ENCODE measurements at places on chromosomes 1 and 21.

- DNase-seq: no peak
Observed at GRCh38 chr1:200983035-200983561, 40.4 kb downstream of the KIF21B start.

DNA sequence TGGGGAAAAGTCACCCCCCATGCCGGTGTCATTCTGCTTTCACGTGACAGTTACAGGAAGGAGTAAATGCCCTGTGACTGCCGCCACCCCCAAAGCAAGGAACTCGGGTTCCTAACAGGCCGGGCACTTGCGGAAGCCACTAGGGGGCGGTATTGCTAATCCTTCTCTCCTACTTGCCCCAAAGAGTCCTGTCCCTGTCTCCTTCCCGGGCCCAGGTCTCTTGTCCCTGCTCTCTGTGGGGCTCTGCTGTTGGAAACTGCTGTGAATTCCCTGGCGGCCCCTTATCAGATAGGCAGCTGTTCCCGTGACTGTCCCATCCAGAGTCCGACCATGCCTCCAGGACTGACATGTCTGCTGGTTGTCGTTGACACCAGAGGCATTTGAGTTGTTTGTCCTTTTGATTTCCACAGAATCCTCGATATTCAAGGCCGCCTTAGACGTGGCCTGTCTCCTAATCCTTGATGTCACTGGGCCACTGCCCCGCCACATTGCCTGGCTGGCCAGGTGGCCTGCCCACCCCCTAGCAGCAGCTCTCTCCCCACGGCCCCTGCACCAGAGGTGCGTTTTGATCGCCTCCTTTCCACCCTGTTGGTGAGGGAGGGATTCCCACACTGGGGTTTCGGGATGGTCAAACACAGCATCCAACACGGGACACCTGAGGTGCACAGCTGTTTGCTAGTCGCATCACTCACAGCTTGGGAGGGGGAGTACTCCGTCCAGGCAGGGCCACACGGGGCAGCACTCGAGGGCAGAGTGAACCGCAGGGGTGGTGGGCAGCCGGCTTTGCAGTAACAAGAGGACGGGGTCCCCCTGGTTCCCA, 37.3 kb downstream of the CHAF1B start:
- DNase-seq: peak; percentile 5

DNA sequence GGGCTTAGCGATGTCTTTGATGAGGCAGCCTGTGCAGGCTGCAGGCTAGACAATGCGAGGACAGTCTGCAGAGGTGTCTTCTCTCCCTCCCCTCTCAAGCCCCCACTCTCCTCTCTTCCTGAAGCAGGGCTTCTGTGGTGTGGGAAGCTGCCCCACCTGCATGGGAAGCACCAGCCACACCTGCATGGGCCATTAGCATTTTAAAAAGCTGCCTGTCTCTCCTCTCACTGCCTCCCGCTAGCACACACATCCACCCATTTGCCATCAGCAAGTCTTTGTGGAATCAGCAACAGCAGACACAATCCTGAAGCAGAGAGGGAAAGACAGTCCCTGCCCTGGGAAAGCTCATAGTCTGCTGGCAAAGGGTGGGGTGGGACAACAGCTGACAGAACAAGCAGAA, 53.1 kb downstream of the NAV1 start:
- no peak for DNase-seq

DNA sequence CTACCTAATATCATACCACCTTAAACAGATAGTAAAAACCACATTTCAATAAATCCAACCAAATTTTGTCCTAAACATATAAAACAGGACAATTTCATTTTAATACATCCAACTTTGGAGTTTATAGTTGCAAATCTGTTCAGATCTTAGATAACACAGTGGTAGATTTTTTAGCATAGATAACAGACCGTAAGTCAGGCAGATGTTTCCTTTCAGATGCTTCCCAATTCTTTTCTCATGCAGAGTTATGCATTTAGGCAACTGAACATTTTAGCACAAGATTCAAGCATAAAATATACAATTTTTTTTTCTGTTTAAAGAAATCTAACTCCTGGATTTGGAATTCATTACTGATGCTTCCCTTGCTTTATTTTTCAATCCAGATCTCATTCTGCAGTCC, 156.5 kb upstream of the ZNHIT6 start:
- DNase-seq: no peak

- DNase-seq: no peak
Observed at GRCh38 chr1:155759966-155760630, 71.2 kb downstream of the DAP3 start.

DNA sequence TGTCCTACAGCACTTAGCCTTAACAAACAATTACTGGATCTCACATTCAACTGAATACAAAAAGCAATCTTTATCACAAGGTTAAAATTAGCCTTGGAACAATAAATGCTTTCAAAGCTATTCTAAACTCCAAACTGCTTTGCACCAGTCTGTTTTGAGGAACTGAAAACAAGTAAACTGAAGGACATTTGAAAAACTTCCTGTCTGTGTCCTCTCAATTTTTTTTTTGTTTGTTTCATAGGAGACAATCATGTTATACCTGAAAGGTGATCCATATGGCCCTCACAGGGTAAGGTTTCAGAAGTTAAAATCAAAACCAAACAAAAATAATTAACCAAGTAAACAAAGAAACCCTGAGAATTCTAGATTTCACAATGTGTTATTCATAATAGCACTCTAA, 459.1 kb downstream of the DPYD start:
- no peak for DNase-seq

- no peak for DNase-seq
Observed at GRCh38 chr1:240682166-240682858, 70.4 kb upstream of the GREM2 start.

DNA sequence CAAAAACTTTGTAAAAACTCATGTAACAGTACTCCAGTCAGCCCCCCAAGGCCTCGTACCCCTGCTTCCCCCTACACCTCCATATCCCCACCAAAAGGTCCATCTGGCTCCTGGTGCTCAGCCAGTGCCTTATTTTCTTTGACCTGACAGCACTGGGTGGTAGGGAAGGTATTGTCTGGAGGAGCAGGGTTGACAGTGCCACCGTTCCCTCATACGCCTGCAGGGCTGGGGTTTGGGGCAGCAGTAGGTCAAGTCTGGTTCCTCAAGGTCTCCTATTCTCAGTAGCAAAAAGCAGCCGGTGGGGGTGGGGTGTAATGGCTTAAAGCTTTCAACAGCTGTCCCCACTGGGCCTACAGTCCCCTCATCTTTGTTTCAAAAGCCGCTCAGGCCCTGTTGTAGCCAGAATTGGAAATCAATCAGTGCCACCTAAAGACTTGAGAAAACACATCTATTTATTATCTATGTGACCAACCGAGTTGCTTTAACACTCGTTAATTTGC, 25.3 kb upstream of the TTF2 start:
- DNase-seq: no peak
